Epithelial cell of proximal tubule (primary cell): ENCODE measurements at places on chromosomes 2 and 18.

GRCh38 chr18:23690505-23691068 lies 1.3 kb downstream of the LAMA3 start:
- no peak for DNase-seq

- DNase-seq, result no peak
These were observed 25.3 kb upstream of the STARD7 start for GRCh38 chr2:96233880-96234316.

- no peak for DNase-seq
These were observed 417.6 kb upstream of the LINC00305 start for GRCh38 chr18:64566456-64566855.

DNA sequence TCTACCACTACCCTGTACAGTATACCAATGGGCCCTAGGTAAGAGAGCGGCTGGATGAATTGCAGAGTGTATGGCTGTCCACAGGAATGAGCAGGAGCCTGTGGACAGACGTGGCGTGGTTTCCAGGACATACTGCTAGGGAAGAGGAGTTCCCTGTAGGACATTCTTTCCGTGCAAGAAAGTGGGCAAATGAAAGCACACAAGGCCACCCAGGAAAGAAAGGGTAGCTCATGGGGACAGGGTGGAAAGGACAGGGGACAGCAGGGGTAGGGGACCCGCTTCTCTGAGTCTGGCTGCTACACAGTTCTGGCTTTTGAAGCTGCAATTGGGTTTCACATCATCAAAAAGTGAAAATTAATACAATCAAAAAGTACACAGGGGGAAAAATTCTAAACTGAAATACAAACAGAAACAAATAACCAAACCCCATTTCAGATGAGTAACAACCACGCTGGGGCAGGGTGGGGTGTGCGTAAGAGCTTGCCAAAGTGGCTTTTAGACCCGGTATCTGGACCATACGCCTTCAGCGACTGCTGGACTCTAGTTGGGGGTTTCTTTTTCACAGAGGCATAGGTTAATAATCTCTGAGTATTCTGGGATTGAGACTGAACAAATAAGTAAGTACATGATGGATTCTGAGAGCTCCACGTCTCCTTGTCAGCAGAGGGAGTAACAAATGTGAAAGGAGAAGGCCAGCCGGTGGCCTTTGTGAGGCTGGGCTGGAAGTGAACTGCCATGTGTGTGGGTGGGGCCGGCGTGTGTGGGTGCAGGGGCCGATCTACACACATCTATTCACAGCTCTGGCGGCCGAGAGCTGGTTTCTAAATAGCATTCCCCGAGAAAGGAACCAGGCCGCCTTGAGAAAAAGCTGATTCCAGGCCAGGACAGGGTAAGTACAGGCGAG lies 84.0 kb downstream of the HDAC4 start:
- no peak for DNase-seq
